ENCODE measurements at places on chromosomes 2 and 18.

DNA sequence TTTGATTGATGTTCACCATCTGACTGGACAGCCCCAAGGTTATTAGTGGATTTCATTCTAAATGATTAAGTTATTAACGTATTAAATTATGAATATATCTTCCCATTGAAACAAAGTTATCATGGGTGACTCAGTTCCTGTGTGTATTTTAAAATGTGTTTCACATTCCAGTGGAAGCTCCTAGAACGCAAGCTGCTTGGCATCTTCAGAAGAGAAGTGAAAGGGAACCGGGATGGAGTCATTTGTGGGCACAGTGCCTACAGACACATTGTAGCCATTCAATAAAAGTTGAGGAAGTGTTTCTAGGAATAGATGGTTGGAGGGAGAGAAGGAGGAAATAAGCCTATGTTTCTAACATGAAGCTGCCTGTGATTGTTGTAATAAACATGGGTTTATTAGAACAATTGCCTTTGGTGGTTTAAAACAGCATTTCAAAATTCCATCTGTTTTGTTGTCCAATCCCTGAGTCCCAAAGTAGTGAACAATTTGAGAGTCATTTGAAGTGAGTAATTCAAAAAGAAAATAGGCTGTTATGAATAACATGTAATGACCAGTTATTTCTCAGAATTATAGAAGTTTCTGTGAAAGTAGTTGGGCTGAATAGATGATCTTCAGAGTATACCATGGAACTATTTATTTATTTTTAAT, 143.5 kb downstream of the PKP4 start:
- DNase-seq, result no peak

DNA sequence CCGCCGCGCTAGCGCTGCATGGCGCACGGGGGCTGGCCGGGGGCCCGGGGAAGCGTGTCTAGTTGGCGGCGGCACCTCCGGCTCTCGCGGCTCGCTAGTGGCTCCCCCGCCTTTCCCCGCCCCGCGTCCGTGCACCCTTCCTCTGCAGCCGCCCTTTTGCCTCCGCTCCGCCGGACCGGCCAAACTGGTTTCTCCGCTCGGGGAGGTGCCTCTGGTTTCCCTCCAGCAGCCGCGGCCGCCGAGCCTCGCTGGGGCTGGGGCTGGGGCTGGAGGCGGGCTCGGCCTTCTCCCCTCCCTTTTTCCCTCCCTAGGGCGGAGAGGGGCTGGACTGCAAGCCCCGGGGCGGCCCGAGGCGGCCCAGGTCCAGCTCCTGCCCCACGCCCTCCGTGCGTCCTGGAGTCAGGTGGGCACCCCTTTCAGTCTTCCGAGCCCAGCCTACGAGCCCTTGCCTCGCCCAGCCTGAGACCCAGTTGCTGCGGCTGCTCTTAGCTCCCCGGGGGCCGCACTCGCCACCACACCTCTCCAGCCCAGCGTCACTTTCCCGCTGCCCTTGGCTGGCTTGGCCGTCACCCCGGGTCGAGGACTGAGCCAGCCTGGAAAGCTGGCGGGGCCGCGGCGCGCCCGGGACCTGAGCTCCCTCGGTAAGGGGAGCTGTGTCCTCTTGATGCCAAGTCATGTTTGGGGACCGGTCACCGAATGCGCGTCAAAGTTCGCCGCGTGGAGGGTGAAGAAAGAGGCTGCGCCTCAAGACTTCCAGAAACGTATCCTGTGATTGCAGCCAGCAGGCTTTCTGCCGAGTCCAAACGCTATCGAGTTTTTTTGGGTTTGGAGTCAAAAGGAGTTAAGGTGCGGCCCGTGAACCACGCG, at the start of gene ATP8B1:
ATP8B1 (minus strand) TSS at position 213 of the 867 bp plus-strand sequence. CDS start 71,508 bp downstream, outside the sequence.
- DNase-seq, result peak; percentile 36

GRCh38 chr2:129803032-129803431, 176.4 kb upstream of the RAB6C start:
- DNase-seq, result no peak

DNA sequence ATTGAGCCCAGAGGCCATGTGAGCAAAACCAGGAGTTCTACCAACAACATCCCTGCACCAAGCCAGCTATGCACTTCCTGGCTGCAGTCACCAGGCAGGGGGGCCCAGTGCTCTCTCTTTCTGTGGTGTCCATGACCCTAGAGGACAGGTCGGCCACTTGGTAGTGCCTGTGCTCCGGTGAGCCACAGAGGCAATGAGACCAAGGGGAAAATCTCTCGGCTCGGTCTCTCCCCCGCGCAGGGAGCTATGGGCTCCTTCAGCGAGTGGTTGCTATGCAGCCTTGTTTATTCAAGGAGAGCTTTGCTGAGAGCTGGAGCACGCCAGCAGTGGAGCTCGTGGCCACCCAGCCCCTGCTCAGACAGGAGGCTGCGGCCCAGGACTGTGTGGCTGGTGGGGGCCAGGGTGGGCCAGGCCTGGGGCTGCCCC, at the start of gene TOGARAM2:
TOGARAM2 (plus strand) TSS at position 283 of the 426 bp plus-strand sequence. CDS start 13,537 bp downstream, outside the sequence.
- no peak for DNase-seq

GRCh38 chr2:134261398-134262131, 7.7 kb downstream of the MGAT5 start:
- no peak for DNase-seq

DNA sequence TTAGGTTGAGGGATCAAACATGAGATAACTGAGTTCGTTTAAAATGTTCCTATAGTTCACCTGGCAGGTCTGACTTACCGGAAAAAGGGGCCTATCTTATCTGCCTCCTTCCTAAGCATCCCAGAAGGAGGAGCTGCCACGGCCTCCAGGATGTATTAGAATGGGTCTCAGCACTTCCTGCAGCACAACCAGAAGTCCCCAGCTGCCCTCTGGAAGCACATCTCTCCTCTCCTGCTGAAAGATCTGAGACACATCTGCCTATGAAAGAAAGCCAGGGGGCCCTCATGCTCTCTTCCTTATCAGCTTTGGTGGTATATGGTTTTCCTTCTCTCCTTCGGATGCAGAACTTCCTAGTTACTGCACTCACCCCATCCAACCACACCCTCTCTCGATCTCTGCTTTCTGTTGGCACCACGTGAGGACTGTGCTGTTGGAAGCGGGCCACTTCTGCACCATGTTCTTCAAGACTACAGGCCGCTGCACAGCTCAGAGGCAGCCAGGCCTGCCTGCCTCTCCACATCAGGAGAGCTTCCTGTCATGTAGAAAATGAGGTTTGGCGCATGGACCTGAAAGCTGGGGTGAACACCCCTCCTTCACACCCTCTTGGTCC, 6.5 kb downstream of the IGFBP5 start:
- peak; percentile 35 for DNase-seq

- no peak for DNase-seq
Observed at GRCh38 chr2:161031511-161031910, 128.7 kb upstream of the TANK start.

DNA sequence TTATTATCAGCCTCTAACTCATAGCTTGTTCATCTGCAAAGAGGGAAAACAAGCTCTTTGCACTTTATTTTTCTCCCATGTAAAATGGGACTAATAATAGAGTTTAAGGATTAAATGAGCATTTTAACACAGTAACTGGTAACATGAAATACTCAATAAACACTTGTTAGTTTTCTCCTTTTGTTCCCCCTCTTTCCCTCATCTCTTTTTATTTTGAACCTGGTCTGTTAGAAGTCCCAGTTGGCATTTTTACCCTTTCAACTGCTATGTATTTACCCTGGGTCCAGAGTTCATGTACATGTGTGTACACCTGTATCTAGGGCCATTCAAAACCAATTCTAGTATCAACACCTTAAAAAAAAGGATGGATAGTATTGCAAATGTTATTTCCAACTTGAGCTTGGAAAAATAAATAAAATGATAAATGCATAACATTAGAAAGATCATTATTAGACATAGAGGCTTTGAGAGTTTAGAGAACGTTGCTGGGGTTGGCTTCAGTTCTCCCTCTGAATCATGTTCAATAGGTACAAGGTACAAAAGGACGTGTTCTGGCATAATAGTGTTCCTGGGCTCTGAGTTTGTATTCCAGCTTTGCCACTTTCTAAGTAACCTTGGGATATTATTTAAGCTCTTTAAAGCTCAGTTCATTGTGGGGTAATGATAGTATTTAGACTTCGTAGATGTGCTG, 5.2 kb upstream of the VPS54 start:
- DNase-seq, result no peak

DNA sequence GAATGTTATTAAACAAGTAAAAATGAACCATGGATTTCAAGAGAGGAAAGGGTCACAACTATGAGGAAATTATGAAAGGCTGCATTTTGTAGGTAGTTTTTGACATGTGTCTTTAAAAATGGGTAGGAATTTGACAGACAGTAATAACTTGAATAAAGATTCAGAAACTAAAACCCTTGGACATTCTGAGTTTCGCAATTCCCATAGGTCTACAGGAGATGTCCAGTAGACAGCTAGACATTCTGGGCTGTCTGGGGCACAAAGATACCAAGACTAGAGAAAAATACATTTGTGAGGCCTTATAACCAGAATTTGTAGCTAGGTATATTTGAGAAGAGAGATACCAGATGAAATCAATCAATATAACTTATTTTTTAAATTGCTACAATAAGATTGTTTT, 42.3 kb downstream of the DNAJC10 start:
- DNase-seq, result no peak

All from NCI-H82 (cell line).